ENCODE measurements at places on chromosomes 12 and 14.

DNA sequence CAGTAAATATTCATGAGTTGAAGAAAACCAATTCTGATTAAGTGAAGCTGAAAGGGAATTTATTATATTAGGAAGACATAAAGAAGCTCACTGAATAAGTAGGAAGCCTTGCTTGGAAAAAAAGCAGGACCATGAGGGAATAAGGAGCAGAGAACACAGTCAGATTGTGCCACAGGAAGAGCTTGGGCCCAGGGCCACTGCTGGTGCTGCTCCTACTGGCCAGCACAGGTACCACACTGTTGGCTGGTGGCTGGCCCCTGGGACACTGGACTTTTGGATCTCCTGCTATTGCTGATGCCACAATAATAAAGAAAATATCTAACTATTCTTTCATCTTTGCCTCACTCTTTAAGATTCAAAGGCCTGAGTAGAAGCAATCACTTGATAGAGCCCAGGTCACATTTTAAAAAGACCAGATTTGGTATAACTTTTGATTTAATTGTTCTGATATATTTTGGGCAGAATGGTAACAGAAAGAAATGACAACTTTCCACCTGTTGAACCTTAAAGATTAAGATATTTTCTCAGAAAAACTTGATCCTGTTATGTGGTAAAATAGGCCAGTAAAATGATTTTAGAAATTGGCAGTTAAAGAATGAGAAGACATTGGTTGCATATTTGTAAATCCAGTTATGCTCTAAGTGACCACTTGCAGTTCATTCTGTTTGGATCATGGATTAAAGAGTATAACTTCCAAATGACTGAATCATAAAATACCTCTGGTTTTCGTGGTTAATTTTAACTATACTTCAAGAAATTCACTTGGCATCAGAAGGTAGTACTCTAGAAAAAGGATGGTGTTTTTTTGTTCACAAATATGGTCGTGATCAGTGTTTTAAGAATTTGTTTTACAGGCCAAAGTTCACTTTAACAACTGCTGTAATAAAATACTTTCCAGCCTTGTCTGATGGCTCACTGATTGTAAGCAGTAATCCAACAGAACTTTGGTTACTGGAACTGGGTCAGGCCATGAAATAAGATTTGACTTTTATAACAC is 68.3 kb downstream of the DERA start:
- DNase-seq, result peak; percentile 77

DNA sequence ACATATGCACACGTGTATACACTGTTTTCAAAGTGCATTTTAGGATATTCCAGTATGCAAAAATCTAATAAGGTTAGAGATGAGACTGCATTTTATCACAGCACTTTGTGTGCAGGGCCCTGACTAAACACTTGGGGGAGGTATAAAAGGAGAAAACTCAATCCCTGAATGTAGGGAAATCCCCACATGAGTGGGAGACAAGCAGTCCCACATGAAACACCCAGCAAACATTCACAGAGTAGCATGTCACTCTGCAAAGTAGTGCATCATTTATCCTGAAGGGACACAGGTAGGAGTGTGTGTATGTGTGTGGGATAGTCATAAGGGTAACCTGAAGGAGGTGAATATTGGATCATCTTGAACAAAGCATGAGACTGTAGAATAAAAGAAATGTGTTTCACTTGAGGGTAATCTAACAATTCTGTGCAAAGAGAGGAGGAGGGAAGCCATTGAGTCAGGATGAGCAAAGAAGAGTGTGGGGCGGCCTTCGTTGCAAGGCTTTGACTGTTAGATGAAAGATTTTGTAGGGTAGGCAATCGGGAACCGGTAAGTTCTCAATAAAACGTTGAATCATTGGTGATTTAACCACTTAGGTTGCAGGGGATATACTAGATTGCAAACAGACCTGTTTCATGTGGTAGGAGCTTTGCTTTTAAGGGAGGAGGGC is 2.9 kb downstream of the PRPF40B start:
- DNase-seq, result no peak

DNA sequence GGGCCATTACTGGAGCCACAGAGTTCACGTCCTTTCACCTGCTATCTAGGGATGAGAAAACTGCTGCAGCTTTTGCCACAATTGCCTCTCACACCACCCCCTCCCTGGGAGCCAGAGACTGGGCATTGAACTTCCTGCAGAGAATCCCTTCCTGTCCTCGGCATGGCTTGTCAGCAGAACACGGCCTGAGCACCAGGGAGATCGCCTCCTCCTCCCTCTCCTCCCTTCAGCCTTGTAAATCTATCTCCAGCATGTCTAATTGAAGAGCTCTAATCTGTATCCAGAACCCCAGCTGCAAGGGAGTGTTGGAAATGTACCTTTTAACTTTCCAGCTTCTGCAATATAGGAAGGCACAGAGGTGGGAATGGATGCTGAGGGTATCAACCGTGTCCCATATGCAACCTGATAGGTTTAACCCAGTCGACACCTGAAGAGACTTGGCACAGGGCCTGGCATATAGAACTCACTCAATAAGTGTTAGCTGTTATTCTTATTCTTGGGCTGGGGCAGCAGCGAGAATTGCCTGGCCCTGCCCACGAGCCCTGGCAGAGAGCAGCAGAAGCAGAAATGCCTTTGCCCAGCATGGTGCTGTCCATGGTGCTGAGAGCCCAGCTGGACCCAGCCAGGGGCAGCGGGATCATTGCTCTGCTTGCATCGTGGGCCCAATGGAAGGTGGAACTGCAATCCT is 26.8 kb downstream of the TMEM63C start:
- peak; percentile 84 for DNase-seq

- DNase-seq, result no peak
These were observed 203.5 kb upstream of the G2E3 start for GRCh38 chr14:30355431-30355913.

GRCh38 chr12:33602515-33602914 is 162.9 kb upstream of the SYT10 start:
- no peak for DNase-seq

DNA sequence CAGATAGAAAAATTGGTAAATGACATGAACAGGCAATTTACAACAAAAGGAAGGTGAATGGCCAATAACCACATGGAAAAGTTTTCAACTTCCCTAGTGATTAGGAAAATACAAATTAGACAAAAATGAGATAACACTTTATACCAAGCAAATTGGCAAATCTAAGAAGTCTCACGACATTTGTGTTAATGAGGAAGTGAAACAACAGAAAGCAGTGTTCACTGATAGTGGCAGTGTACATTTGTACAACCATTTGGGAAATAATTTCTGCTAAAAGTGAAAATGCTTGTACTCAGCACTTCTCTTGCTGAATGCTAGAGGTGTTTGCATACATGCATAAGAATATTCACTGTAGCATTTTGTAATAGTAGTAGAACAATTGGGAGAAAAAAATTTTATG is 126.6 kb downstream of the LLPH start:
- DNase-seq, result no peak

DNA sequence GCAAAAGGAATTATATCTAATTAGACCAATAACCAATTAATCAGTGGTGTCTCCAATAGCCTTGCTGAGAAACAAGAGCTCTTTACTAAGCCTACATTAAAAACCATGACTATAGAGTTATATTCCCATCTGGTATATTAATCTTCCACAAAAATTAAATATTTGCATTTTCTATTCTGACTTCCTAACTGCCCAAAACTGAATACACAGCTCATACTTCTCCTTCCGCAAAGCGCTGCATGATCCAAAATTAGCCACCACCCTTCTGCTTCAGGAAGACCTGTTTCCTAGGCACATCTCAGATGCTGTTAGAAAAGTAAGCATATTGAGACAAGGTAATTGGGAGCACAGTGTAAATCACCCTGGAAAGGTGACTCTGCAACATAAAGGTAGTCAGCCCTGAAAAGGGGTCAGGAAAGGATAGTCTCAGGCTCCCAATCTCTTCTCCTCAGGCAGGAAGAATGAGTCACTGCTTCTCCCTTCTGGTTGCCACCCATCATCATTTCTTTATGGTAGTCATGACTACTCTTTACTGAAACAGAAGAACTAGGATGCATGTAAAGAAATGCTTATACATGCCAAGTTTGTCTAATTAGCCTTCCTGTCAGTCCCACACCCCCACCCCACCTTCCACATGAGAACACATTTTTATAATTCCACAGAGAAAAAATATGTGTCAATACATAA is 54.3 kb downstream of the PLCZ1 start:
- peak; percentile 14 for DNase-seq

DNA sequence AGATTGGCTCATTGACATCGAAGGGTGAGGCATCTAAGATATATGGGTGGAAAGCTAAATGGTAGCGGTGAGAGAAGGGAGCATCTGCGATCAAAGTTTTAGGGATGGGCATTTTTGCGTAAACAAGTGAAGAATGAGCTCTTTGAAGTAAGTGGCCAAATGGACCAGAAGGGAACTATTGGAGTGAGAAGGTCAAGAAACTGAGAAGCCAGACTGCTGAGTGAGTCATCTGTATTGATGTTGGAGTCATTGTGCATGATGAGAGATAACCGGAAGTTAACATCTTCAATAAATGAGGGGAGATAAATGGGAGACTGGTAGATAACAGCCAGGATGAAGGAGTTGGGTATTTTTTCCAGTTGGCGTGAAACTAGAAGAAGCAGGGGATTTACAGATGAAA is 271.9 kb upstream of the PDE3A start:
- no peak for DNase-seq

- DNase-seq, result peak; percentile 36
These were observed 31.3 kb downstream of the MIA2 start for GRCh38 chr14:39265033-39265432.

DNA sequence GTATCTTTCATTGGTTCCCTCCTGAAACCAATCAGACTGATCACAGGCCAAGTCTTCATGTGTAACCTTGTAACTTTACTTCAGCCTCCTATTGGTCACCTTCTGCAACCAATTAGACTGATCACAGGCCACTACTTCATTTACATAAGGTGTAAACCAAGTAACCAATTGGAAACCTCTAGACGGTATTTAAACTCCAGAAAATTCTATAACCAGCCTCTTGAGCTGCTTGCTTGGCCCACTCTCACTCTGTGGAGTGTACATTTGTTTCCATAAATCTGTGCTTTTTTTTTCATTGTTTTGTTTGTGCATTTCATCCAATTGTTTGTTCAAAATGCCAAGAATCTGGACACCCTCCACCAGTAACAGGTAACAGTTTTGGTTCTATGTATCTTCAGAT is 47.5 kb downstream of the EIF2S3B start:
- no peak for DNase-seq

- DNase-seq, result no peak
These were observed 332 bp upstream of the TBC1D30 start for GRCh38 chr12:64824130-64824499.

DNA sequence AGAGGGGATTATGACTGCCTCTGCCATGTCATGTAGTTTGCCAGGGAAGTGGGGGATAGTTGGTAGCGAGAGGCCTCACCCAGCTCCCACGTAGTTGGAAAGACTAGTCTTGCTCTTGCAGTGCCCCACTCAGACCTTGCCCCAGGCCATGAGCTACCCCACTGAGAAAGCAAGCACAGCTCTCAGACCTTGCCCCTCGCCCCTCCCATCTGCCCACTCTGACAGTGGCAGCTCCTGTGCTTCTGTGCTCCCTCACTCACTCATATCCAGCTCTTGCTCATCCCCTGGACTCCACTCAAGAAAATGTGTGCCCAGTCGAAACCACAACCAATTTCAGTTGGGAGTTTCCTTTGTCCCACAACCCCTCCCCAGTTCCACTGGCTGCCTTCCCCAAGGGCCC is 55.5 kb upstream of the BDKRB2 start:
- no peak for DNase-seq

DNA sequence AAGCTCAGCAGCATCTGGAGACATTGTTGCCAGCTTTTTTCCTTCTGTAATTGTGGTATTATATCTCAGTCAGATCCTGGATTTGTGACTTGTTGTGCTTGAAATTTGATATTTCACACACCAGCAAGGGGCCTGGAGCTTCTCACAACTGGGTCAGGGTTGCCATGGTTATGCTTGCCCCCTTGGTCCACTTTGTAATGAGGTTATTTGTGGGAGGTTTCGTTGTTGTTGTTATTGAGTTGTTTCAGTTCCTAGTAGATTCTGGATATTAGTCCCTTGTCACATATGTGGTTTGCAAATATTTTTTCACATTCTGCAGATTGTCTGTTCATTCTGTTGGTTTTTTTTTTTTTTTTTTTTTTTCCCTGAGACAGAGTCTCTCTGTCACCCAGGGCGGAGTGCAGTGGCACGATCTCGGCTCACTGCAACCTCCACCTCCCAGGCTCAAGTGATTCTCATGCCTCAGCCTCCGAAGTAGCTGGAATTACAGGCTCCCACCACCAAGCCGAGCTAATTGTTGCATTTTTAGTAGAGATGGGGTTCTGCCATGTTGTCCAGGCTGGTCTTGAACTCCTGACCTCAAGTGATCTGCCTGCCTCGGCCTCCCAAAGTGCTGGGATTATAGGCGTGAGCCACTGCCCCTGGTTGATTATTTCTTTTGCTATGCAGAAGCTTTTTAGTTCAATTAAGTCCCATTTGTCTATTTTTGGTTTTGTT is 80.6 kb upstream of the ETV6 start:
- DNase-seq, result no peak

DNA sequence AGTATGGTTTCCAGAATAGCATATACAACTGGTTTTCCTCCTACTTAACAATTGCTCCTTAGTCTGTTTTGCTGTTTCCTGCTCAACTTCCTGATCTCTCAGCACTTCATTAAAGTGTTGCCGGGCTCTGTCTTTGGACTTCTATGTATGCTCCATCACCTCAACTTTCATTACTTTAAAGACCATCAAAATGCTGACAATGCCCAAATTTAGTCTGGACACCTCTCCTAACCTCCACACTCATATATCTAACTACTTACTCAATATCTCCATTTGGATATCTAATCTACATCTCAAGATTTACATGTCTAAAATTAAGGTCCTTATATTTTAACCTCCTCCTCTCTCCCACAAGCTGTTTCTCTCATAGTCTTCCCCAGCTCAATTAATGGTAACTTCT is 54.4 kb upstream of the LGR5 start:
- no peak for DNase-seq

Measured in adipocyte (in vitro differentiated cells).